Renal cortex interstitium (tissue), 15 donors: ENCODE measurements at places on chromosomes 1 and 21. TPM values are rescaled to one million over a fixed set of nuclear protein-coding genes. Genes with fewer than 3 reads are reported as not detected.

DNA sequence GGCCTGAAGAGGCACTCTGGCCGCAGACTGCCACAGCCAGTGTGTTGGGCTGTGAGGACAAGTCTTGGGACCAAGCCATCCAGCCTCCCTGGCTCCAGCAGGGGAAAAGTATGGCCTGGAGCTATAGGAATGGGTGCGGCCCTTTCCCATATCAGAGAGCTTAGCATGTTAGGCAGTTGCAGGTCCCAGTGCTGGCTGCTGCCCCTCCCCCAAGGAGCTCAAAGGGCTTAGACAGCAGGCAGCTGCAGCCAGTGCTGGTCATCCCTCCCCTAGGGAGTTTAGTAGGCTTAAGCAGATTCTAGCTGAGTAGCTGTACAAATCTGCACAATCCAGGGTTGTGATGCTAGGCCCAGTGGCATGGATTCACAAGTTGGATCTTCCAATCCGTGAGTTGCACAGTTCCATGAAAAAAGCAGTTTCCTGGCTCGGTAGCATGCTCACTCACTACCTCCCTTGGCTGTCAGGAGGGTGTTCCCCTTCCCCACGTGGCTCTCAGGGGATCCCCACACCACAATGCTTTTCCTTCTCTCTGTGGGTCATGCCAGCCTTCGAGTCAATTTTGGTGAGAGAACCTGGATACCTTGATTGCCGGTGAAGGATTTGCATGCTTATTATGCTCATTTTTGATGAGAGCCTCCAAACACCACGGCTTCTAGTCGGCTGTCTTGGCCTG, 1490.8 kb downstream of the BRINP3 start:
- no peak for DNase-seq

DNA sequence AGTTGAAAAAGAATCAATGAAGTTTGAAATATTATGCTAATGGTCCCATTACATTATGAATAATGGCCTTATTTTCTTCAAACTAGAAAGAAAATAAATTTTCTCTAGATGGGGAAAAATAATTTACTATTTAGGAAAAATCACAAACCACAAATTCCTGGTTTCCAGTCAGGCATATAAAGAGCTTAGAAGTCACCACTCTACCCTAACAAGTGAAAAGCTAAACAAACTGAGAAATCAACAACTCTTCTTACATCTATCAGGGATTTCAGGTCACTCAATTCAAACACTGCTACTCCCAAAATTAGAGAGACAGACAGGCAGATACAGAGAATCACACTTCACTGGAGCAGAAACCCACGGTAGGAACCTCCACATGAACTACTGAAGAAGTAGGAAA, 82.1 kb upstream of the LRRC7 start:
- DNase-seq: no peak

DNA sequence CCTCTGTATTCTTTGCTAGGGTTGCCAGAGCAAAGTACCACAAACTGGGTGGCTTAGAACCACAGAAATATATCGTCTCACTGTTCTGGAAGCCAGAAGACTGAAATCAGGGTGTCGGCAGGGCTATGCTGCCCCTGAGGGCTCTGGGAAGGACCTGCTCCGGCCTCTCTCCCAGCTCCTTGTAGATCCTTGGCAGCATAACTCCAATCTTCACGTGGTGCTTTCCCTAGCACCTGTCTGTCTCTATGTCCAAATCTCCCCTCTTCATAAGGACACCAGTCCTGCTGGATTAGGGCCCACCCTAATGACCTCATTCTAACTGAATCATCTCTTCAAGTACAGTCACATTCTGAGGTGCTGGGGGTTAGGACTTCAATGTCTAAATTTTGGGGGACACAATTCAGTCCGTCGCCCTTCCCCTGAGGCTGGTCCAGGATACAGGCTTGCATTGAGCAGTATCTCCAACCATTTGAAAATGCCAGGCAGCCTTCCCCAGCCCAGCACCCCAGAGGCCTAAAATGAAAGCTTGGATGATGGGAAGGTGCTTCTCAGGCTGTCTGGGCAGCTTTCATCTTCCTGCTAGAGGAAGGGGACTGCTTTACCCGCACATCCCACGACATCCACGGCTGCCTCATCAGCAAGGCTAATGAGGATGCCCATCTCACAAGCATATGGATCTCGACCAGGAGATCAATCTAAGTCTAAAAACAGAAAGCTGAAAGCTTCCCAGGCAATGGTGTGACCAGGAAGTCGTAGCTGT, 24.7 kb downstream of the TRIM67 start:
- DNase-seq: no peak

GRCh38 chr1:101198842-101199636, 37.8 kb upstream of the S1PR1 start:
- DNase-seq: no peak

DNA sequence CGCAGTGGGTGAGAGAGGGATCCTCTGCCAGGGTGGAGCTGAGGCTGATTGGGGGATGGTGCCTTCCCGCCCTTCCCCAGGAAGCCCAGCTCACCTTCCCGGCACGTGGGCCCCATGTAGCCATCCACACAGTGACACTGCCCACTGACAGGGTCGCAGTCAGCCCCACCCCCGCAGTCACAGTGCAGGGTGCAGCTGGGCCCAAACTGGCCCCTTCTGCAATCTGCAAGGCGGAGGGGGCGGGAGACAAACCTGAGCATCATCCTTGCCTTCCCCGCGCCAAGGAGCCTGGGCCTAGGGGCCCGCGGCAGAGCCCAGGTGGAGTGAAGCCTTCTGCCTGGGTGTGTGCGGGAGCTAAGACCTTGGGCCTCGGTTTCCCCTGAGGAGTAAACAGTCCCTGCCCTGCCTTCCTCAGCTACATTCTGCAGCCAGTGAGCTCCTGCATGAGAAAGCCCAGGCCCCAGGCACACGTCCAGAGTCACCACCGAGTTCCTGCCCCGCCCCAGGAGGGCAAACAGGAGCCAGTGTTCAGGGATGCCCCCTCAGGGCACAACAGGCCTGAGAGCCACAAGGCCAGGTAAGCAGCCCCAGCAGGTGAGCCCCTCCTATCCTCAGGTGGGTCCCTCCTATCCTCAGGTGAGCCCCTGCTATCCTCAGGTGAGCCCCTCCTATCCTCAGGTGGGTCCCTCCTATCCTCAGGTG, 38.2 kb downstream of the ARHGEF16 start:
- DNase-seq: no peak

DNA sequence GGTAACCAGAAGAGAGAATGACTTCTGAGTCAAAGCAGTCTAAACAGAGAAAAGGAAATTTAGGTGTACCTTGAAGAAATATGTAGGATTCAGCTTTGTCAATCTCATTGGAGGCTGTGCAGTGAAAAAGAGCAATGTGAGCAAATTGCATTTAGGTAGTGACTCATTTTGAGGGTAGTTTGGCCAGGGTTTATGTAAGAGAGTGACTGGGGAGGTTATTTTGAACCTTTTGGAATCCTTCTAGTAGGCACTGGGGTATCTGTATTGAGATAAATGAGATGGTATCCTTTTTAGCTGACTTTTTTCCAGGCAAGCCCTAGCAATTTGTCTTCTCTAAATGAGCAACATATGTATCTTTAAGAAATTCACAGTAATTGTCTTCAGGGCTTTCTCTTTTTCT, 95.9 kb downstream of the DISP1 start:
- no peak for DNase-seq

GRCh38 chr1:41573785-41574713, 89.6 kb upstream of the EDN2 start:
- peak; percentile 78 for DNase-seq

DNA sequence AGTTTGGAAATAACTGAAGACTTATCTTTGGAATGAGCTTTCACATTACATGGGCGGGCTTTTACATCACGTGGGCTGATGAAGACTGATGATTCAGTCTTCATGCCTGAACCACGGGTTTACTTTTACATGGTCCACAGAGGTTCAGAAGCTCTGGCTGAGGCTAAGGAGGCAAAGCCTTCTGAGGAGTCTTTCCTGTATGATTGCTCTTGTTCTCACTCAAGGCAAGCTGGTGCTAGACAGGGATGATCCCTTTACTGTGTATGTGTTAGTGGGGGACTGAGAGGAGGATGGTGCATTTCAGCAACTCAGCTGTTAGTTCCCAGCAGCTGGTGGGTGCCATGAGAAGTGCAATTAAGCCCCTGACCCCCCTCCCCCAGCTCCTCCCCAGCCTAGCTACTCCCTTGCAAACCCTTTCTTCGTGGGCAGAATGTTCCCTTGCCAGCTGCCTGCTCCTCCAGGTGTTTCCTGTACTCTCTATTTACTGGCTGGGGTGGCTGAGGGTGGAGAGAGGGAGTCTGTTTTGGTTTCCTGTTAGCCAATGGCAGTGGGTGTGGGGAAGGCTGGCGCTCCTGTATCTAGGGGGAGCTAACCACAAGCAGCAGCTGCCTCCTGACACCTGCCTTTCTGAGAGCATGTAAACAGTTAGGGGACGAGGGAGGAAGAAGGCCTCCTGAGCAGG, 15.4 kb downstream of the BTG2 start:
- no peak for DNase-seq

DNA sequence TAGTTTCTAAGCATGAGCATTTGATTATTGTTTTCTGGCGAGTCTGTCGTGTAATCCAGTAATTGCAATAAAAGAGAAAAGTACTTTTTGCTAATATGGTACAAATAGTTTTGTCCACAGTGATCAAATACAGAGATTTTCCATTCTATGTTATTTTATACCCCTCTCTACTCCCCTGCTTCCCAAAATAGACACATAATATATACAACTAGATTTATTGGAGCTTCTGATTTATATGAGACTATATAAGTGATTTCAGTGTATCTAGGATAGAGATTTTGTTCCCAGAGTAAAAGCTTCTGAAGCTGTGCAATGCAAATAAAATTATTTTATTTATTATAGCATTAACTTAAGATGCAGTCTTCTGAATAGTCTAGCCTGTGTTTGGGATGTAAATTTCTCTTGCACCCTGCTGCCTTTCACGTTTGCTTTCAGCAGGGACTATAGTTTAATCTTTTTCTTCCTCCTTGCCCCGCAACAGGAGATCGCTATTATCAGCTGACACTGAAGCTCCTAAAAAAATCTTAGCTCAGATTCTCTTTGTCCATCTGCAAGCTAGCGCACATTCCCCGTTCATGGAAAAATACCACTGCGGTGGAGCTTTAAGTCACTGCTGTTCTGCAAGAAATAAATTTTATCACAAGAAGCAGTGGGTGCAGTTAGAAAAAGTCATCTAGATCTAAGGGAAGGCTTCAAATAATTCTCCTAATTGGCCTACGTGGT, 273.3 kb downstream of the DISC1 start:
- no peak for DNase-seq

- no peak for DNase-seq
Measured at GRCh38 chr21:14863745-14864210, 201.0 kb downstream of the NRIP1 start.

DNA sequence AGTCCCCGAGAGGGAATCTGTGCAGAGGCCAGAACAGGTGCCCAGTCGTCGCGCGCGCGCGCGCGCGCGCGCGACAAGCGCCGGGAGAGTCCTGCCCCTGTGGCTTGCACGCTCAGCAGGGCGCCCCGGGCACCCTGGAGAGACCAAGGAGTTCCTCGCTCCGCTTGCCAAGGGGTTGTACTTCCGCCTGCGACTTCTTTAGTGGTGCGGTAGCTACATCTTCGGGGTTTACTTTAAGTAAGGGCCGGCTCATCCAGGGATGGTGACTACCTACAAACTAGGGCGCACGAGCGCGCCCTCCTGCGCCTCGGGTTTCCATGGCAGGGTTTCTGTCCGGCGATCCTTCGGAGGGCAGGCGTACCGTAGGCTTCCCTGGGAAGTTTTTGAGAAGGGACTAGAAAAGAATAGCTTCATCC, 1.4 kb downstream of the LHX4 start:
- DNase-seq: no peak

DNA sequence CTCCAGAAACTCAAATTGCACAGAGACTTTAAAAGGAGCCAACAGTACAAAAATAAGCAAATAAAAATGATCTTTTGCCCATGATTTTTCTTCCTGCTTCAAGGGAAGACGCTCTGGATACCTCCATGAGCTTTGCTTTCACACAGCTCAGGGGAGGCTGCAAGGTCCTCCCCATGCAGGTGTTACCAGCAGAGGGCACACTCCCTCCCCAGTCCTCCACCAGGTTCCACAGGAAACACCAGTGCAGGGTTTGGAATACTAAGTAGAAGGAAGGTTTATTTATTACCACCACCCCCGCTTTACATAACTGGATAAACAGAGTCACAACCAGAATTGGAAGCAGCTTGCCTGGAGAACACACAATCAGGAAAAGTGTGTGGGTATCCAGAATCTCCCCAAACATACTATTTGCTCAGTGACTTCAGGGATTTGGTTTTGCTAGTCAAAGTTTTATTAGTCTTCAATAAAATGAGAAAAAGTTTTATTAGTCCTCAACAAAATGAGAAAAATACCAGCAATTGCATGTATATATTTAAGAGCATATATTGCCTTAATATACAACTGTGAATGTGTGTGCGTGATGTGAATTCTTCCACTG, 37.3 kb downstream of the HSD3B1 start:
- DNase-seq: no peak

DNA sequence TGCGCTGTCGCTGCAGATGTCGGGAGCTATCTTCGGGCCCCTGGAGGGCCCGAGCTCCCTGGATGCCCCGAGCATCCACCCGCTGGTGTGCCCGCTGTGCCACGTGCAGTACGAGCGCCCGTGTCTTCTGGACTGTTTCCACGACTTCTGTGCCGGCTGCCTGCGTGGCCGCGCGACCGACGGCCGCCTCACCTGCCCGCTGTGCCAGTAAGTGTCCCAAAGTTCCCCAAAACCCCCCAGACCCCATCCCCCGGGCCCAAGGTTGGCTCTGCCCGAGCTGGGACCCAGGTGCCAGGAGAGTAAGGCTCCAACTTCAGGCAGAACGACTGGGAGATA, 569 bp downstream of the RNF207 start:
- no peak for DNase-seq

GRCh38 chr1:7970246-7970645, 8.7 kb downstream of the PARK7 start:
- no peak for DNase-seq

DNA sequence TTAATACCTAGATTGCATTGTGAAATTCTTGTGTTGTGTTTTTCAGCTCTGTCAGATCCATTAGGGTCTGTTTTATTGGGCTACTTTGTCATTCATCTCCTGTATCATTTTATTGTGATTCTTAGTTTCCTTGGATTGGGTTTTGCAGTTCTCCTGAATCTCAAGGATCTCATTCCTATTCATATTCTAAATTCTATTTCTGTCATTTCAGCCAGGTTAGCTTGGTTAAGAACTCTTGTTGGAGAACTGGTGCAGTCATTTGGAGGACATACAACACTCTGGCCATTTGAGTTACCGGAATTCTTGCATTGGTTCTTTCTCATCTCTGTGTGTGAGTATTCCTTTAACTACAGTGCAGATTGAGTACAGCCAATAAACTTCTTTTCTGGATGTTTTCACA, 159.6 kb downstream of the FAM78B start:
- no peak for DNase-seq

- no peak for DNase-seq
Measured at GRCh38 chr1:200699871-200700270, 30.2 kb upstream of the DDX59 start.

GRCh38 chr21:25895565-25896205, 160.9 kb downstream of the GABPA start:
- peak; percentile 21 for DNase-seq

Gene ADAMTS4
- 1.1 TPM for polyA plus RNA-seq

Gene LDLRAD1
- 0.07 TPM for polyA plus RNA-seq

Gene KRTAP7-1
- not detected for polyA plus RNA-seq

Gene FCER1G
- polyA plus RNA-seq: 14.8 TPM

Gene CHI3L1
- polyA plus RNA-seq: 9.0 TPM

Gene C1orf115
- polyA plus RNA-seq: 26.0 TPM

Gene LIPI
- polyA plus RNA-seq: 0.16 TPM

Gene KCND3
- 1.2 TPM for polyA plus RNA-seq

Gene LRRC8D
- polyA plus RNA-seq: 37.2 TPM

Gene MATN1
- 0.57 TPM for polyA plus RNA-seq

Gene TIAM1
- polyA plus RNA-seq: 14.3 TPM

Gene MCOLN2
- polyA plus RNA-seq: 0.93 TPM

Gene PDIK1L
- polyA plus RNA-seq: 16.8 TPM

Gene HCRTR1
- not detected for polyA plus RNA-seq

Gene RGS1
- 7.2 TPM for polyA plus RNA-seq
